ENCODE measurements at places on chromosomes 4 and X.

GRCh38 chr4:88104902-88105610 is 53.4 kb downstream of the ABCG2 start:
- peak; percentile 26 for DNase-seq

DNA sequence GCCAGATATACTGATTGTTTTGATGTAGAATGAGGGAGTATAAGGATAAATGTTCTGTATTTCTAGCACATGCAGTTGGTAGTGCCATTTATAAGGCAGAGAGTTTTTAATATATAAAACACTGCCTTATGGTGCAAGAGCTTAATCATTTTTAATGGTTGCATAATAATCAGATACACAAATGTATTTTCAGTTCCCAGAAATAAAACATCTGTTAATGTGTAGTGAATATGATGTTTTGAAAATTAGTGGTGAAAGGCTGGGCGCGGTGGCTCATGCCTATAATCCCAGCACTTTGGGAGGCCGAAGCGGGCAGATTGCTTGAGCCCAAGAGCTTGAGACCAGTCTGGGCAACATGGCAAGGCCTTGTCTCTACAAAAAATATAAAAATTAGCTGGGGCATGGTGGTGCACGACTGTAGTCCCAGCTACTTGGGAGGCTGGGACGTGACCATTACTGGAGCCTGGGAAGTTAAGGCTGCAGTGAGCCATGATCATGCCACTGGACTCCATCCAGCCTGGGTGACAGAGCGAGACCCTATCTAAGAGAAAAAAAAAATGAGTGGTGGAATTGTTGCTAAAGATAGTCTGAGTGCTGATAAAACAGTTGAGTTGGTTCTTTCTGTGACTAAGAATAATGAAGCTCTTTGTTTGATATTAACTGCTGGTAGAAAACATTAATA is 29.3 kb downstream of the CLCN3 start:
- DNase-seq = no peak

DNA sequence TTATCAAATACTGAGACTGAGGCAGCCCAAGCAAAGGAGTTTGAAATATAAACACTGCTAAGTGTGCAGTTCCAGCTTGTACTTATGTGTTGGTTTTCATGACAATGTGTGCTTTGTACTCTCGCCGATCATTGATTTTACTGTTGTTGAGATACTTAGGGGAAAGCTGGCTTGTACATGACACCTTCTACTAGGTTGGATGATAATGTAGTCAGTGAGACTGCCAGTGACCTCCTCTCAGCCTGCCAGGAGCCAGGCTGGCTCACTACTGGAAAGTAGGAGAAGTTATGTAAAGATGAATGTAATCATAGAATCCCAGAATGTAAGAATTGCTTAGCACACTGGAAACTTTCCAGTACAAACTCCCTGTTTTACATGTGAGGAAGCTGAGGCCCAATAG is 132.0 kb downstream of the AFF2 start:
- no peak for DNase-seq

- DNase-seq = no peak
Observed at GRCh38 chrX:71245159-71245558, 8.8 kb downstream of the ZMYM3 start.

DNA sequence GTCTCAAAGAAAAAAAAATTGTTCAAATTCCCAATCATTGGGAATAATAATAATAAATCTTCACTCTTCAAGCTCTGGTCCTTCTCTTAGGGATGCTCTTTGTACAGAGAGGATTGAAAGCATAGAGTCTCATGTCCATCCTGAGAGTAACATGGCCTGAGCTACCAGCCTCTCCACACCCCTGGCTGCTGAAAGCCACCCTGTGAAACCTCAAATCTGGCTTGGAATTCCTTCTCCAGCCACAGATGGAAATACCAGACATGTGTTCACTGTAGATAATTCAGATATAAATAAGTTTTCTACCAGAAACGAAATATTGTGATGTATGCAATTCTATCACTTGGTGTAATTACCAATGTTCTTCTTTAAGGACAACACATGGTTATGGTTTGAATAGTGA is 140.6 kb downstream of the ARSF start:
- DNase-seq = no peak

DNA sequence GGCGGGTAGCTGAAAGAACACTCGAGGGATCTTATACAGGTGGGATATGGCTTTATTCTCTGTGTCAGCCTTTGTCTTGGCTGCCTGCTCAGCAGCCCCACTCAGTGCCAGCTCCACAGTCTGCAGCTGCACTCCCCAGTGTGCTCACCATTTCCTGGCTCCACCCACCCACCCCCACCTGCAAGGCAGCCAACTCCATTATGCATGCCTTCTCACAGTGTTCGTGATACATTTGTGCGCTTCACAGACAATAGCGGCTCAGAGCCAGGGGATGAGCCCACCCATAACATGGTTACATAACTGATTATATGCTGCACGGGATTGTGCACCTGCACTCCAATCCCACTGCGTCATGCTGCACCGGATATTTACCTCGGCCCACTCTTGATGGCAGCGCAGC is 8.8 kb upstream of the TMEM128 start:
- DNase-seq = no peak

GRCh38 chr4:48334900-48335384 is 6.4 kb upstream of the SLAIN2 start:
- no peak for DNase-seq

All from HS-27A (cell line).